Activated CD8-positive, alpha-beta T cell treated with anti-CD3 and anti-CD28 coated beads, Interleukin-2, amount 10 ng/mL, durations not matched to agents 7 days and 5 days (primary cell): ENCODE measurements at places on chromosomes 1 and 21. TPM values are rescaled to one million over a fixed set of nuclear protein-coding genes. Genes with fewer than 3 reads are reported as not detected.

OR2T29 gene
- not detected for total RNA-seq

HNRNPCL4 gene
- not detected for total RNA-seq

LEFTY1 gene
- total RNA-seq: not detected

S100A7 gene
- total RNA-seq: not detected

CRYBG2 gene
- 8.7 TPM for total RNA-seq

C1orf94 gene
- total RNA-seq: not detected

ECM1 gene
- total RNA-seq: 0.71 TPM

RBM11 gene
- 0.34 TPM for total RNA-seq

TINAGL1 gene
- total RNA-seq: not detected
